Activated naive CD8-positive, alpha-beta T cell treated with anti-CD3 and anti-CD28 coated beads for 36 hours (primary cell): ENCODE measurements at places on chromosomes 5 and 9. TPM values are rescaled to one million over a fixed set of nuclear protein-coding genes. Genes with fewer than 3 reads are reported as not detected.

The IFNA2 gene
- not detected for total RNA-seq

The NNT gene
- 71.8 TPM for total RNA-seq

The GFI1B gene
- not detected for total RNA-seq

- DNase-seq: no peak
Observed at GRCh38 chr5:132392978-132393825, 23.7 kb downstream of the SLC22A5 start.

- no peak for DNase-seq
Observed at GRCh38 chr5:37043693-37044092, 167.1 kb downstream of the NIPBL start.

- DNase-seq: no peak
Observed at GRCh38 chr9:111037356-111037707, 938 bp downstream of the LPAR1 start.

DNA sequence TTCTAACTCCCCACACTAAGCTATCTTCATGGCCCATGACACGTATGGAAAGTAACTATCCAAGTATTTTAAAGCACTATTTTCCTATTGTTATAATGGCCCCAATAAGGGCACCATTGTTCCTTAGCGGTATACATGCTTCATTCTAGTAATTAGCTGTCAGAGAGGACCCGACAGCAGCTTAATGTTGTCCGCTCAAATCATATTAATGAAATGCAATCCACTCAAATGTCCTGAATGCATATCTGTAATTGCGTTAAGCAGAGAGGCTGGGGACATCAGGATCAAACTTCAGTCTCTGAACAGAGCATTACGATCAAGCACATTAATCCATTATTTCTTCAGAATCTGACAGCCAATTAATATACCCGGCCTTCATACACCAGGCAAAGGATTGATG, 139.7 kb downstream of the CRB2 start:
- no peak for DNase-seq

GRCh38 chr5:168889039-168889438, 309.9 kb upstream of the PANK3 start:
- no peak for DNase-seq

GRCh38 chr5:68176802-68177479, 38.6 kb upstream of the PIK3R1 start:
- DNase-seq: no peak

DNA sequence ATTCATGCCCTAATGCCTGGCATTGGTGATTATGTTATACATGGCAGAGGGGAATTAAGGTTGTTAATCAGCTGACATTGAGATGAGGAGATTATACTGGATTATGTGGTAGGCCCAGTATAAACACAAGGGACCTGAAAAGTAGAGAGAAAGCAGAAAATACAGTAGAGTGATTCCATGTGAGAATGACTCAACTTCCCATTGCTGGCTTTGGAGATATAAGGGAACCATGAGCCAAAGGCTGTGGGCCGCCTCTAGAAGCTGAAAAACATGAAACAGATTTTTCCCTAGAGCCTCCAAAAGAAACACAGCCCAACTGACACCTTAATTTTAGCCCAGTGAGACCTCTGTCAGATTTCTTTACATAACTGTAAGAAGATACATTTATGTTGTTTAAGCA, 65.0 kb upstream of the CTXN3 start:
- DNase-seq: no peak

DNA sequence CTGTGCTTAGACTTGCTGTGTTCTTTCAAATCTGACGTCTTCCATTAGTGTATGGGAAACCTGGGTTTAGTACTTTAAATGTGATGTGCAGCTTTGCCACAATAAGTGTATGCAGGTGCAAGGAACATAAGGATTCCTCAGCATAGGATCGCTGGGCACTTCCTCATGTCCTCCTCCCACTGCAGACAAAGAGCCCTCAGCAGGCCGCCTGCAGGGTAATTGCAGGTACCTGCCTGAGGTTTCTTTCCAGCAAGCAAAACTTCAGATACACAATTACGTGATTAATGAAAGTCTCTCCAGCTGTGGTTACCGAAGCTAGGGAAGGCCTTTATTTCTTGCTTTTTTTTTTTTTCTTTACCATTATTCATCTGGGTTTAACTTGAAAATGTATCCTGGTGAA, 233.1 kb downstream of the RFK start:
- DNase-seq: no peak

GRCh38 chr5:159202151-159202550, 7.2 kb downstream of the RNF145 start:
- DNase-seq: no peak
